ENCODE measurements at places on chromosomes 6 and 20.

DNA sequence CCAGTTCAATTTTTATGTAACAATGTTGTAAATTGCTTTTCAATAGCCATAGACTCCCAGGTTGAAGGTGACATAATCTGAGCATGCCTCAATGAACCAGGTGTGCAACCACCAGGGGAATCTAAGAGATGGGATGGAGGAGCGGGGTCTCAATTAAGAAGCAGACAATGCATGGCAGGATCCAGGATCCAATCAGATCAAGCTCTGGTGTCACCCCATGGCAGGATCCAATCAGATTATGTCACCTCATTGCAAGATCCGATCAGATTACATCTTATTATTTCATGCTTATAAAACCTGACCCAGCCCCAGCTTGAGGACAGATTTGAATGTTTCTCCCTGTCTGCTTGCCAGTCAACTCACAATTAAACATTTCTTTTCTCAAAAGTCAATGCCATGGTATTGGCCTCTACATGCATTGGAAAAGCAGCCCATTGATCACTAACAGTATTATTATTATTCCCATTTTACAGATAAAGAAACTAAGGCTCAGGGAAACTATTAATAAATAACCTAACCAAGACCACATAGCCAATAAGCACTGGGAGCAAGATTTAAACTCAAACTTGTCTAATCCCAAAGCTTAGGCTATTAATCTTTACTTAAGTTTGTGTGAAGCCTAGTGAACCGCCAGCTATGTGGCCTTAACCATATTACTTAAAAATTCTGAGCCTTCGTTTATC is 14.3 kb upstream of the SIRT5 start:
- DNase-seq: no peak

- DNase-seq: peak; percentile 49
Observed at GRCh38 chr6:79605061-79605460, 26.1 kb upstream of the SH3BGRL2 start.

DNA sequence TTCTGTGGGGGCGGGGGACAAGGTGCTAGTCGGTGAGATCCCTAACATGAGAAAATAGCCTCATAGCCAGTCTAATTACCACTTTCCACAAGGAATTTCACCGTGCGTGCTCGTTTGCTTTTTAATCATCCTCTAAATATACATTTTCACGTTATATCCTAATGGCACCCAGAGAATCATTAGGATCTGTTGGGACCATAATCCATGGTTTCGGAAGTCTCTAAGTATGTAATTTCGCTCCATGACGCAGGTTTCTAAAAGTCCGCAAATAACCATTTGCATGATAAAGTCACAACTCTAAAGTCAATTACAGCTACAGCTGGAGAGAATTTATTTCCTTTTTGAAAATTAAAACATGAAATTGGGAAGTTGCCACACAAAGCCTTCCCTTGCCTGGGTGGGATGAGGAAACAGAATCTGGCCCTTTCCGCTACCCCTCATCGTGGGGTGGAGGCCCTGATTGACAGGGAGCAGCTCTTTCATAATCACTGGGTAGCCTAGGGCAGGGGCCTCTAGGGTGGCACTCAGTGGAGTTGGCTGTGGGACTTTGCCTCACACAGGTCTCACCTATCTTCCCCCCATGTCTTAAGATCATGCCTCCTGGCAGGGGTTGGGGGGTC is 81.9 kb downstream of the LRFN2 start:
- no peak for DNase-seq

DNA sequence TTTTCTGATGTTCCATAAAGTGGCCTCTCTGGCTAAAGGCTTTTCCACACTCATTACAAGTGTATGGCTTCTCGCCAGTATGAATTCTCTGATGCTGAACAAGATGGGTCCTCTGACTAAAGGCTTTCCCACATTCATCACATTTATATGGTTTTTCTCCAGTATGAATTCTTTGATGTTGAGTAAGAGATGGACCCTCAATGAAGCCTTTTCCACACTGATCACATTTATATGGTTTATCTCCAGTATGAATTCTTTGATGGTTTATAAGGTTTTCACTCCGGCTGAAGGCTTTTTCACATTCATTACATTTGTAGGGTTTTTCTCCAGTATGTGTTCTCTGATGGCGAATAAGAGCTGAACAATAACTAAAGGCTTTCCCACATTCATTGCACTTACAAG is 20.4 kb downstream of the ZNF184 start:
- DNase-seq: peak; percentile 9

GRCh38 chr6:77425216-77425615 is 38.1 kb downstream of the HTR1B start:
- peak; percentile 4 for DNase-seq

DNA sequence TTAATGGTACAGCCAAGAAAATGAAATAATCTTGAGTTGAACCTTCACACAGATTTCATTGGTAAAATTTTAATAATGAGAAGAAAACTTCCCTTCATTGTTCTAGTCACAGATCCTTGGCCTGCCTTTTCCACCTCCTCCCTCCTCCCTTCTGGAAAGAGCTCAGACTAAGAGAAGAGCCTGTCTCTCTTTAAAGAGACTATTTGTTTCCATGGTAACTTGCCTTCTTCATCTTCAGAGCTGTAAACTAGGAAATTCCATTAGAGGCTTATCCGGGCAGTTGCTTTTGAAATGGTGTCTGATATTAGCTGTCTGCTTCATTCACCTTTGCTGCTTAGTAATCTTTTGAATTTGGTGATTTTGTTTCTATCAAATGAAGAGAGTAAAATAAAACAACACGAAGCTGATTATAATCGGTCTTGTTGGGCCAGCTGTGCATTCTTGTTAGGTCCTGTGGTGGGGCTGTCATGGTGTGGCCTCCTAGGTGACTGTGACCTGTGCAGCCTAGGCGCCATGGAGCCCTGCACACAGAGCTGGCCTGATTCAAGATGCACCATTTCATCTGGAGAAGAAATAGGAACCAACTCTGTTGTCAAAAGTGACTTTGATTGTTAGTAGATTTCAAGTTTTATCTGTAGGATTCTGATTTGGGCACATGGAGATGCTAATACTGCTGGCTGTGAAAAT is 96.7 kb downstream of the MAP3K7 start:
- DNase-seq: no peak

- DNase-seq: no peak
Observed at GRCh38 chr20:61419501-61419900, 167.4 kb downstream of the CDH4 start.

DNA sequence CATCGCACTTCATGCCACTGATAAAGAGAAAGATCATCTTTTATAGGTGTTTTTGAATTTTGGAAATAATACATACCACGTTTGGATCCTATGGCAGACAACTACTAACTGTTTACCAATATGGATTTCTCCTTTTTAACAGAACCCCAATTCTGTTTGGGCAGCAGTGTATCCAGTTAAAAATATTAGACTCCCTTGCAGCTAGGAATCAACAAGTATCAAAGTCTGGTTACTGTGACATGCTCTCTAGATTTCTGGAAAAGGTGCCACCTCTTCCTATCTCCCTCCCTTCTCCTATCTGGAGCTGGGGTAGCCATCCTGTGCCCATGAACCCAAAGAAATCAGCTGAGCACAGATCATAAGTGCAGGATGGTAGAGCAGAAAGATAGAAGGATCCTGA is 54.1 kb upstream of the DTNBP1 start:
- DNase-seq: no peak

DNA sequence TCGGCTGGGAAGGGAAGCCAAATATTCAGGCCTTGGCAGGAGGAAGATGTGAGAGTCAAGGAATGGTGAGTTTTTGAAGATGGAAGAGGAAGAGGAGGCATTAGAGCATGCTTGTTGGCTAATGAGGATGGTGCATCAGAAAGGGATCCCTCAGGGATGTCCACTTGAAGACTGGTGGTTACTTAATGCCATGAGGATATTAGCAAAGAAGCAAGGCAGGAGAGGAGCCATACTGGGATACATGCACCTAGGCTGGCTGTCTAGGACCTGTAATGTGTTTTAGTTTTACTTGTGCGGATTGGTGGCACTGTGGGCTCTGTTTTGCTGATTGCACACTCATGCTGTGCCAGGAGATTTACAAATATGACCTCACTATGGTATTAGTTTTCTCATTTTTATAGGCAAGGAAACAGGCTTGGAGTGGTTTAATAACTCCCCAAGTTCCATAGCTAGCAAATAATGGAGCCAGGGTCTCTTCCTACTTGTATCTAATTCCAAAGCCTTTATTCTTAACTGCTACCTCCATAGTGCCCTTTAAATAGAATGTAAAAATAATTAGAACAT is 37.8 kb downstream of the NCOA7 start:
- no peak for DNase-seq

DNA sequence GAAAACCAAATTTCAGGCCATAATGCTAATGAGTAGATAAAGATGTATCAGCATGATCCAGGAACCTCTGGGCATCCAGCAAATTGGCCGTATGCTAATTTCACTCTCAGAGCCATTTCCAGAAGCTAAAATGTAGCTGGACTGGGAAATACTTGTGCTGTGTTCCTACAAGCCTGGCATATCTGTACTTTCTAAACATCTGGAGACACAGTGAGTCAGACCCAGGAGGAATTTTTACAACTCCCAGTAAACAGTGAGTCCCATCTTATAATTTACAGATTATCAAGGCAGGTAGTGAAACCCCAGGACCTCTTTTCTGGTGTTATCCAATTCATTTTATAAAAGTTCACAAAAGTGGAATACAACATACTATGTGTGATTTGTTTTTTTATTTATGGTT is 683.0 kb upstream of the ADGRB3 start:
- peak; percentile 2 for DNase-seq

DNA sequence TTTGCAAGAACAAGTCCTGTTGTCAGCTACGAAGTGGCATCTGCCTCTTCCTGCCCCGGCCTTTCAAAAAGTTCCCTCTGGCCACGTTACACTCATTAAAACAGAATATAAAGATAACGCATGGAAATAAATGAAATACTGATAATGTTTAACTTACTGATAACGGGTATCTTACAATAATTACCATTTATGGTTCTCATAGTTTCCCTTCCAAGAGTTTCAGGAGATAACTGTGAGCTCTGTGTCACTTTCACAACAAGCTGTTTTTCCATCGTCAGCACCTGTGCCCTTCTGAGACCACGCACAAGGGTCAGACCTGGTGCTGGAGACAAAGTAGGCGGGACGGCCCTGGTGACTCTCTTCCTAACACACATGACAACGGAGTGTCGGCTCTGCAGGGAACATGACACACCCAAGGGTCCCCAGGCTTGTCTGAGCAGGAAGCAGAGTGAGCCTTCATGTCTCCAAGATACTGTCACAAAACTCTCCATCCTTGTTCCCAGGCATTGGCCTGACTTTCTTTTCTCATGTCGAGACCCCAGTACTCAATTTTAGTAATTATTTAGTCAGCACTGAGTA is 86.2 kb upstream of the THBS2 start:
- no peak for DNase-seq

DNA sequence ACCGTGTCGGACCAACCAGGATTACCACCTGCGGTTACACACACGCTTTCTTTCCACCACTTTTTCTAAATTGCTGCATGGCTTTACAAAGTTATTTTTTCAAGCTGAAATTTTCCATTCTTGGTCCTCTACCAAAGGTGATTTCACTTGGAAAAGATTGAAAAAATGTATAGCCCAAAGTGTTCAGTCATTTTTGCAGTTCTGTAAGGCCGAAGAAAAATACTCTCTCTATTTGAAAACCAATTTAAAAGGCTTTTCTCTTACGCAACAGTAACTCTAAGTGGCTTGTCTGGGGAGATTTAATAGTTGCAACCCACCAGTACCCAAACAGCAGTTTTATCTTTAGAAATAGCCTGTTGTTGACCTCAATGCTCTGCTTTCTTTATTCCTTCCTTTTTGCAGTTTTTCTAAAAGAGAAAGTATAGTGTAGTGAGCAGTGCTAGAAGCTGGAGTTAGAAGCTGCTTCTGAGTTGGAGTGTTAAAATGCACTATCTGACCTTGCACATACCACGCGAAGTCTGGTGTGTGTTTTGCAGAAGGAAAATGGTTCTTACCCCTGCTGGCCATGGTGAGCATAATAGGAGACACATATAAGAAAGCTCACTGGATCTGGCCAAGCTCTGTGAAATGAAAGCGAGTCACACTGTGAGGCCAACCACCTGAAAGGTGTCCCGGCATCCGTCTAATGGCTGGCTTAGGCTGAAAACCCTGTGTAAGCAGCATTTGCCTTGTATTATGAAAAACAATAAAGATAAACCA is 271.6 kb upstream of the PRND start:
- DNase-seq: peak; percentile 53

DNA sequence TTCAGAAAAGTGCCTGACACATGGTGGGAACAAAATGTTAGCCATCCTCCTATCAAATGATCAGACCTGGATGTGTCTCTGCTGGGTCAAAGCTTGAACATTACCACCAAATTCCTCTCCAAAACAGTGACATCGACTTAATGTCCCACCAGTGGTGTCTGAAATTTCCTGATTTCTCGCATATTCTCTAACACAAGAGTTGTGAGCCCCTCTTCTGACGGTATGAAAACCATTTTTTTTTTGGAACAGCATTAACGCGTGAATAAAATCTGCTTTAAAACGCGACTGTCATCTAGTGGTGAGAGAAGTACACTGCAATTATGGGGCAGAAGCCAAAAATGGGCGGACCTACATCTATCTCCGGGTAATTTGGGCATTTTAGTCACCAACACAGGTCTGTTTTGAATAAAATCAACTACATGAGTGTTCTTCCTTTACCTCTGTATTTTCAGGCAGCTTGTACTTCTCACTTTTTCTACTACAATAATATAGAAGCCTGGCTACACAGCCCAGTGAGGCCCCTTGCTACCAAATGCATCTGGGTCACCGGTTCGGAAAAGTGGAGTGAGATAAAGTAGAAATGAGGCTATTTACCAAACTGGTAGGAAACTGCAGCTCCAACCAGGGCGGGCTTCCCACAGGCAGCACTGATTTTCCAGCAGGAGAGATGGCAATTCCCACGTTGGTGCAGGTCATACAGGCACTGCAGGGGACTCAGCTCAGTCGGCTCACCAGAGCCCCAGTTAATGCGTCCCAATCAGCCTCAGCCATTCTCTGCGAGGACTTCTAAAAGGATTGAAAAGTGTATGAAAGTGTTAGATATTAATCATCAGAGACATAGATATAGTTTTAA is 27.4 kb downstream of the MGME1 start:
- DNase-seq: peak; percentile 76

GRCh38 chr6:71433441-71433840 is 144.8 kb downstream of the OGFRL1 start:
- no peak for DNase-seq

- DNase-seq: no peak
Observed at GRCh38 chr6:21537637-21538036, 55.9 kb upstream of the SOX4 start.

- DNase-seq: peak; percentile 72
Observed at GRCh38 chr6:17385660-17386059, 7.7 kb upstream of the CAP2 start.

DNA sequence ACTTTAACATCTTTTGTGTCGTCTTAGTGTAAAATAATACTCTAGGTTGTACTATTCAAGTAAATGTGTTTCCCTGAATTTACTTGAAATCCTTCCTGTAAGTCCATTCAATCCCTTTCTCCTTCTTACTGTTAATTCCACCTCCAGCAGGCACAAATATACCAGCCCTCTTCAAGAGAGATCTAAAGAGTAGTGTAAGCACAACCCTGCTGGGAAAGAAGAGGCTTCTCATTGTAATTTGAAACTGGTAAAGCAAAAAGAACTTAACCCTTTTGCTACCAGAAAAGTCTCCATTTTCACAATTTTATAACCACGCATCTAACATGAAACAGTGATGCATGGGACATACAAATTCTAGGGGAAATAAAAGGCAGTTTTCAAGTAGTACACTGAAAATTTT is at the start of gene BMP5:
TSS of gene BMP5 (minus strand) at position 191 of the 400 bp plus-strand sequence. CDS start 725 bp downstream, outside the sequence.
- DNase-seq: no peak
